Activated CD4-positive, alpha-beta T cell treated with anti-CD3 and anti-CD28 coated beads for 1 hour (primary cell): ENCODE measurements at places on chromosomes 2 and 18.

- DNase-seq = no peak
These were observed 38.1 kb downstream of the ME2 start for GRCh38 chr18:50917021-50917420.

DNA sequence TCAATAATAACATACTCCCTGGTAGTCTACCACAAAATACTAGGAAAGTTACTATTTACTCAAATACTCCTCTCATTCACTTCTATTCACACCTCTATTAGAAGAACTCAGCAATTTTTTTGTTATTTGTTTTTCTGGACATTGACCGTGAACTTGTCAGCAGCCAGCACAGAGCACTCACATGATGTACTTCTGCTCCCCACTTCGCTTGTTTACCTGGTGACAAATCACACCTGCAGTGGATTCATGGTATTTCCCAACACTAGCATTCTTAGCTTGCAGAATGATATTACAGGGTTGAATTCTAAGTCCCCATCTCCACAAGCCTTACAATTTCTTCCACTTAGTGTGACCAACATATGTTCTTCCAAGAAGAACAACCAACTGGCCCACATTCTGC is 238.2 kb downstream of the SATB2 start:
- no peak for DNase-seq

- no peak for DNase-seq
These were observed 204.8 kb downstream of the RBM43 start for GRCh38 chr2:151056870-151057269.

DNA sequence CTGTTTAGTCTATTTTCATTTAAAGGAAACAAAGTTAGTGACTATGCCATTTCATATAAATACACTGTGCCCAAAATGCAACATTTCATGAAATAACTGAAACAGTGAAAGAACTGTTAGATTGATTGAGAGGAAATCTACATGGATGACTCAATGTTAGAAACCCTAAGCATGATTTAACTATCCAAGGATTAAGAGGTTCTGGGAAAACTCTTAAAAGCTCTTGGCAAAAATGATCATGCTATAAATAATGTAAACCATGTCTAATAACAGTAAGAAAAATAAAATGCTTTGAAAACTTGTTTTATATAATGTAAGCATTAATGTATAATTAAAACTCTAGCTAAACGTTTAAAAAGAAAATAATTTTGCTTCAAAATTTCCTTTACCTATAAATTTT is 23.5 kb downstream of the MMADHC start:
- DNase-seq = no peak

GRCh38 chr18:13930964-13931363 is 15.6 kb upstream of the MC2R start:
- DNase-seq = no peak

DNA sequence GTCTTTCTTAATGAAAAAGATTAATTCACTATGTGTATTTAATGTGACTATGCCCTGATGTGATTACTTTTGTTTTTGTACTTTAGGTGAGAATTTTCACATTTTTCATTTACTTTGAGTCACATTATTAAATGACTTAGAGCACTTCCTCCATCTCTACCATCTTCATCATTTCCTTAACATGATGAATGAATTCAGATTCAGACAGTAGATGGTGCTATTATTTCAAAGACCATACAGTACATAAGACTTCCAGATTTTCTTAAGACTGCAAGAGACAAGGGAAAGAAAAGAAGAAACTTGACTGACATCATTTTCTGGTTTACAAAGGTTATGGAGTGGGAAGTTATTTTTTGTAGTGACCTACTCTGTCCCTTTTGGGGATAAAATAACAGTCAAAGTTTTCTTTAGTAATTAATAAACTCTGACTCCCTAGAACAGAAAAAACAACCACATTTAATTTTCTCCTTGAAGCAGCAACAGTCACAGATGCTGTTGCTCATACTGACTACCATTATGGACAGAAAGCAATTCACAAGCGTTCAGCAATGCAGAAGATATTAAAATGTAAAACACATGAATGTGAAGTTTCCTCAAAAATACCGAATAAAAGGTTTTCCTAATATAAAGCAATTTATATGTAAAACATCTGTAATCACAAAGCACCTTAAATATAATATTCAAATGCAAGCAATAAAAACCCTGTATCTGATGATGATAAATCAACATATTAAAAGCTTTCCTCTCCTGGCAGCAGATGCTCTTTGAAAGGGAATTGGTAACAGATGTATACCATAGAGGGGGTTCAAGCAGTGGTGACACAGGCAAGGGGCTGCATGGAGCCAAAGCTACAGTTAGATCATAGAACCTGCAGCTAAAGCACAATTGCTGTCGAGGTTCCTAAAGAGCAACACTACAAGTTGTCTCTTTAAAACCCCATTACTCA is 1010.9 kb upstream of the NXPH2 start:
- DNase-seq = no peak

- DNase-seq = no peak
These were observed 711.5 kb upstream of the KLHL29 start for GRCh38 chr2:22673529-22673928.

- DNase-seq = no peak
These were observed 271.7 kb downstream of the TWIST2 start for GRCh38 chr2:239119346-239120126.

- no peak for DNase-seq
These were observed 245.6 kb downstream of the HDAC4 start for GRCh38 chr2:239154971-239155805.

DNA sequence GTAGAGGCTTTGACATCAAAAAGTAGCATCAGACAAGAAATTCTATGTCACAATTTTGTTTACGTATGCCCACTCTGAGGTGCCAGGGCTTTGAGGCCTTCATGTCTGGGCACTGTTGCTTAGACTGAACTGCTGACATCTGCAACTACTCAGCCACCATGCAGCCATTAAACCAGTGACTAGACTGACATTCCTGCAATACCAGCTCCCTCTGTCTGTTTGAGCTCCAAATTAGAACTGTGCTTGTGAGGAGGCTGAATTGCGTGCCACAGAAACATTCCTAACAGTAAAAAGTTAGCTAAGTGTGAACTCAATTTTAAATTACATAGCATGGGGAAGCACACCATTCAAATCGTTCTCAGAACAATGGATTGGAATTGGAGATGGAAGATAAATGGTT is 163.2 kb downstream of the INSIG2 start:
- DNase-seq = no peak

DNA sequence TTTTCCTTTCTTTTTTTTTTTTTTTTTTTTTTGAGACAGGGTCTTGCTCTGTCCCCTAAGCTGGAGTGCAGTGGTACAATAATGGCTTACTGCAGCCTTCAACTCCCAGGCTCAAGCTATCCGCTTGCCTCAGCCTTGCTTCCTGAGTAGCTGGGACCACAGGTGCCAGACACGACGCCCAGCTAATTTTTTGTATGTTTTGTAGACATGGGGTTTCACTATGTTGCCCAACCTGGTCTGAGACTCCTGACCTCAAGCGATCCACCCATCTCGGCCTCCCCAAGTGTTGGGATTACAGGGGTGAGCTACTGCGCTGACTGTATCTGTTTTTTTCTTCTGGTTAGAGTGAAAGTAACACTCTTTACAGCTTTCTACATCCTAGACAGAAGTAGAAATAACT is 240.3 kb upstream of the FBXO11 start:
- no peak for DNase-seq

DNA sequence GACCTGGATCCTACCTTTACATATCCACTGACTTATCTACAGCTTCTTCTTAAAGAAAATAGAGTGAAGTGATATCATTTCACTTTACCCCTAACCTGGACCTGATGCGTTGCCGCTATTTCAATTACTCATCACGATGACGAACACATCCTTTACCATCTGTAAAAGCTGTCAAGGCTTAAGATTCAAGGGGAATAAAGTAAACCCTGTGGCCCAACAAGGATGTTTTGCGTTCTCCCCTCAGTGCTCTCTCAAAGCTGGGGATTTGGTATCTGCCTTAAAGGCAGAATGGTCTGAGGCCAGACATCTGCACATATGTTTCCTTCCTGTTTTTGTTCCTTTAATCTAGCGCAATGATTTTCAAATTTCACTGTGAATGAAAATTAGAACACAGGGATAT is 100.1 kb upstream of the KLF7 start:
- DNase-seq = no peak

DNA sequence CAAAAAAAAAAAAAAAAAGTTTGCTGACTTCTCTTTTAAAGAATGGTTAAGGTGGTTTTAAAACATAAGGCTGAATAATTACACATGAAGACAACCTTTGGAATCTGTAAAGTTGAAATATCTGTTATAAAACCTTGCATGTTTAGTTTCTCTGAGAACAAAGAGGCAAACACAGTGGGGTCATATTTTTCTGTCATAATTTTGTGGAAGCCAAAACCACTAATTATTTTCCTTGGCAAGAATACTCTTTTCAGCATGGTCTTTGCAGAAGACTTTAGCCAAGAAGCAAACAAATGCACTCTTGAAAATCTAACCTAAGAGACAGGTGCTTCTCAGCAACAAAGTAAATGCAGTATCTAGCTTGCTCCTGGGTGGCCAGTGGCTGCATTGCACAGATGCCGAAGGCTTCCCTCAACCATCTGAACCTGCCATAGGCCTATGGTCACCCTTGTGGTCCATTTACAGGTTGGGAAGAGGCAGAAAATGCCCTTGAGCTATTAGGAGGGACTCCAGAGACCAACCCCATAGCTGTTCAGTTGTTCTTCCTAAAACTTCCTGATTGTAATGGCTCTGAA is 44.8 kb downstream of the ZAP70 start:
- no peak for DNase-seq

GRCh38 chr2:240324312-240325015 is 111.0 kb upstream of the GPC1 start:
- no peak for DNase-seq
